Lung (tissue), 17 donors: ENCODE measurements at places on chromosomes 13 and 19. TPM values are rescaled to one million over a fixed set of nuclear protein-coding genes. Genes with fewer than 3 reads are reported as not detected.
A peak's percentile ranks its signal among the peaks of the same experiment; 100 is the strongest.

ATP1A3 gene
- 0.40 TPM for total RNA-seq

- no peak for DNase-seq
Measured at GRCh38 chr13:53018690-53019647, 9.6 kb upstream of the OLFM4 start.

DNA sequence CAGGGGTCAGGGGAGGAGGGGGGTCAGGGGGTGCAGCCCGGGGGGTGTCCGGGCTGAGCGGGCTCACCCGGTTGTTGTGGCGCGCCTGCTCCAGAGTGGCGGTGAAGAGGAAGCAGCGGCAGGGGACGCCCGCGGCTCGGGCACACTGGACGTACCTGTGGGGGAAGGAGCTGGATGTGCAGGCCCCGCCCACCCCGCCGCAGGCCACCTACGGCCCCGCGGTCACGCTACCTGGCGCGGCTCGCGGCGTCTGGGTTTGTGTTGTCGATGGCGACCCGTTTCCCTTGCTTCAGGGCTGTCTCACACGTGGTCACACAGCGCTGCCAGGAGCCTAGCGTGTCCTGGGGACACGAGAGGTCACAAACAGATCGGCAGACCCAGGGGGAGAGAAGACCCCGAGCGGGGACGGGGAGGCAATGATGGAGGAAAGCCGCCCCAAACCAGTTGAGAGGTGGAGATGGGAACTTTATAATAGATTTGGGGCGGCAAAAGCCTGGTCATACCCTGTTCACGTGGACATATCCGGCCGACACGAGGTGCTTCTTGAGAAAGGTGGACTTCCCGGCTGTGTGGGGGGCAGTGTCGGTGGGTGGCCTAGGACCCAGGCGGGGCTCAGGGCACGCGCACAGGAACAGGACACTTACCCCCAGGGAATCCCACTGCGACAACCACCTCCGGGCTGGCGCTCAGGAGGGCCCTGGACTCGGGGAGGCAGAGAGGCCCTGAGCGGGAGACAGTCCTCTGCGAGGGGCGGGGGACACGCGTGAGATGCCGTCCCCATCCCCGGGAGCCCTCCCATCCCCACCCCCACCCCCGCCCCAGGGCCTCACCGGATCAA lies 5.6 kb downstream of the PNKP start:
- no peak for DNase-seq

DNA sequence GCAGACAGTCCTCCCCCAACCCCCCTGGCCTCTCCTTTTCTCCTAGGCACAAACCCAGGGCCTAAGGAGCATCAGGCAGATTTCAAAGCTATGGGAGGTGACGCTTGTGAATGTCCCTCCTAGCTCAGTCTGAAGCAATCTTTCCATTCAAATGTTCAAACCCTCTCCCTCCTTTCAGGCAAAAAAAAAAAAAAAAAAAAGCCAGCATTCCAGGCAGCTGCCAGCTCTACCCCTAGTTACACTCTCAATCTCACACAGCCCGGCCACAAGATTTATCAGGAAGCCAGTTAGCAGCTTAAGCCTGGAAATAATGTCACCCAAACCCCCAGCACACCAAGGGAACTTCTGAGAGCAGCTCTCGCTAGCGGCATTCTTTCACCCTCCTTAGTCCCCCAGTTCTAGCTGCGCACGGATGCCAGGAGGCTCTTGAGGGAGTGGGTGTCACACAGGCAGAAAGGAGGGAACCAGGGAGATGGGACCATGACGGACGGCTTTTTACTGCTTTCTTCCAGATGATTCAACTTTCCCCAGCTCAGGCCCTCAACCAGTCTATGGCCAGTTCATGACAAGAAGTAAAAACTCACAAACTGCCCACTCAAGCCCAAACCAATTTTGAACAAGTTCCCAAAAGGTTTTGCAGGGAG lies 6.3 kb downstream of the SH3GL1 start:
- peak; percentile 78 for DNase-seq

DNA sequence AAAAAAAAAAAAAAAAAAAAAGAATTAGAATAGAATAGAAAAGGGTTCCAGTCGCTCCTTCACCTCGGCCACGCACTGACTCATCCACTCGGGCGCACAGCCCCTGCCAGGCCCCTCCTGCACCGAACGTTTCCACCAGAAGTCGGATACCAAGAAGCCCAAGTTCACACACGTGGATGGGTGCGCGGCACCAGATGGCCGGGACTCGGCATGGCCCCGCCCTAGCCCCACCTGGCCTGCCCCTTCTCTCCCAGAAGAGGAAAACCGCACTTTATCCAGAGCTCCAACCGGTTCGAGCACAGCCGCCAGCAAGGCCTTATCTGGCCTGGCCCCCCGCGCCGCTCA lies 5.9 kb downstream of the PRR36 start:
- DNase-seq, result no peak

DNA sequence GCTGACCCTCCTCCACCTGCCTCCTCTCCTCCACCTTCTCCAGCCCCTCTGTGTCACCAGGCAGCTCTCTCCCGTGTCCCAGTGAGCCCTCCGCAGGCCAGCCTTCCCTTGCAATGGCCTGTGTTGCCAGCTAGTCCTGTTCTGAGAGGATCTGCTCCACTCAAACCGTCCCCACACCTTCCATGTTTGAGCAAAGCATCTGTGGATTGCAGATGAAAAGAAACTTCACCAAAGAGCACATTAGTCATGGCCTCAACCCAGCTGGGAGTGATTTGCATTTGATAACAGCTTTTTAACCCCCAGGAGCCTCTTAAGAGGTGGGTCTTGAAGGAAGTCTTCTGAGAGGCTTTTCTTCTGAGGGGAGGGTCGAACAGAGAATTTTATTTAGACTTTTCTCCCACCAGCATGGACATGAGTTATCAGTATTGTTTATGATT lies 72.8 kb downstream of the COL4A2 start:
- DNase-seq, result no peak

DNA sequence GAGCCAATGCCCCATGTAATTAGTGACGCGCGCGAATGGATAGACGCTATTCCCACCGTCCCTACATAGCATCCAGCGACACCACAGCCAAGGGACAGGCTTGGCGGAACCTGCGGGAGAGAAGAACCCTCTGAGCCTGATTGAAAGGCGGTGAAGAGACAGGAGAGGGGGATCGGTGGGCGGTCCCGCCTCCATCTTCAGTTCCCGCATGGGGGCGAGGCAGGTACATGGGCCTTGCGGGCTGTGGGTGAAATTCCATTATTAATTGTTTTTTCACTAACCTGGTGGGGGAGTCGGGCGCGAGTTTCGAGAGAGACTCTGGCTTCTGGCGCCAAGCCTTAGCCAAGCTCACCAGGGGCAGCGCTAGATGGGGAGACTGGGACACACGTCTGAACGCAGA lies 8.4 kb upstream of the TEX101 start:
- no peak for DNase-seq
